ENCODE measurements at places on chromosomes 11 and 22. TPM values are rescaled to one million over a fixed set of nuclear protein-coding genes. Genes with fewer than 3 reads are reported as not detected.
A peak's percentile ranks its signal among the peaks of the same experiment; 100 is the strongest.

DNA sequence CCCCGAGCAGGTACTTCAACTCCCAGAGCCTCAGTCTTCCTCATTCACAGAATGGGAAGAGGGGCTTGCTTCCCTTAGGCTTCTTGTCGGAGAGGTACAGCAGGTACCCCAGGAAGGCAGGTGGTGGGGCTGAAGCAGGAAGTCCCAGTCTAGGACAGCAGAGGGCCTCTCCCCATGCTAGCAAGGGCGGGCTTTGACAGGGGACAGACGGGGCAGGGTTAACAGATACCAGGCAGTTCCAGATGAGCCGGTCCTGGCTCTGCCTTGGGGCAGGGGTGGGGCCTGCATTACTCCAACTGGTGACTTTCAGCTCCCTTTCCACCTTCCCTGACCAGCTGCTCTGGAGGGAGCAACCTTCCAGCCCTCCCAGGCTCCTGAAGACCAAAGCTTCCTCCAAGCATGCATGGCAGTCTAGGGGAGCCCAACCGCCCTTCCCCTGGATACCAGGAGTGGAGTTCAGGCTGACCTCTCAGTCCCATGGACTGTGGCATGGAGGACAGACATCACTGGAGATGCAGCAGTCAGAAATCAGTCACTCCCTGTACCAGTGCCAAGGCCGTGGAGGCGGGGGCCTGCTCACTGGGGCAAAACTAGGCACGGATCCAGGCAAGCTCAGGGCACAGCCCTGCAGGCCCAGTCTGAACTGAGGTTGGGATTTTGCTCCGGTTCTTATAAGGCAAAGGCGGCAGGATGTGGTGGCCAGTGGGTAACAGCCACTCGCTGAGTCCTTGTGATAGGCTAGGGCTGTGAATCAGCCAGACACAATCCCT lies 60.5 kb downstream of the NAT10 start:
- H3K27me3 ChIP-seq = no peaks in the 10 kb centered on the region
- H3K4me3 ChIP-seq = no peak overlapping the region
- no peak overlapping the region for H3K27ac ChIP-seq
- H3K36me3 ChIP-seq = peaks cover 18% of the 10 kb centered on the region

DNA sequence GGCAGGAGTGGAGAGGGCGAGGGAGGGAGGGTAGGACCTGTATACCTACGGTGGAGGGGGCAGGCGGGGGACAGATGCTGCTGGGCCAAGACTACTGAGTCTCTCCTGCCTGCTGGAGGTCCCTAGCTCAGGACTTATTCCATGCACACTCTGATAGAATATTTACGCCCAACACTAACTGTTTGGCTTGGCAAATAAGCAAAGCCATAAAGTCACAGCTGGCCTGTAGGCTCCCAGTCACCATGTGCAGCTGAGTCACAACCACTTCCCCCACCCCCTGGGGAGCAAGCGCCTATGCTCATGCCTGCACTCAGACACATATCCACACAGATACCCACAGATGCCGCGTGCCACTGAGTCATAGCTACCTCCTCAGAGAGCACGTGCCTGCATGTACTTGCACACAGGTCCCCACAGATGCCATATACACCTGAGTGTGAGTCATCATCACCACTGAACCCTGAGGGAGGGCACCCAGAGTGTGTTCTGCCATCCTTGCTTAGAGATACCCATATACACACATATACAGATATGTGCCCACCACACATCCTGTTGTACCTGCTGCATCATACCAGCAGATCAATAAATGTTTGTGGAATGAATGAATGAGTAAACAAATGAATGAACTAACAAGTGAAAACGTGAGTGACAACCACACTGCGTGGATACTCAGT lies 95.8 kb downstream of the SWAP70 start:
- H3K27me3 ChIP-seq = no peaks in the 10 kb centered on the region
- H3K27ac ChIP-seq = peak overlapping the region; percentile 88
- H3K4me1 ChIP-seq = peaks cover 25% of the 10 kb centered on the region
- H3K36me3 ChIP-seq = no peaks in the 10 kb centered on the region
- peak; percentile 99 for DNase-seq

- no peak for DNase-seq
- no peaks in the 10 kb centered on the region for H3K27me3 ChIP-seq
- peaks cover 63% of the 10 kb centered on the region for H3K36me3 ChIP-seq
These were observed 37.0 kb downstream of the CTTN start for GRCh38 chr11:70435361-70435760.

Gene TEX54
- total RNA-seq = not detected

DNA sequence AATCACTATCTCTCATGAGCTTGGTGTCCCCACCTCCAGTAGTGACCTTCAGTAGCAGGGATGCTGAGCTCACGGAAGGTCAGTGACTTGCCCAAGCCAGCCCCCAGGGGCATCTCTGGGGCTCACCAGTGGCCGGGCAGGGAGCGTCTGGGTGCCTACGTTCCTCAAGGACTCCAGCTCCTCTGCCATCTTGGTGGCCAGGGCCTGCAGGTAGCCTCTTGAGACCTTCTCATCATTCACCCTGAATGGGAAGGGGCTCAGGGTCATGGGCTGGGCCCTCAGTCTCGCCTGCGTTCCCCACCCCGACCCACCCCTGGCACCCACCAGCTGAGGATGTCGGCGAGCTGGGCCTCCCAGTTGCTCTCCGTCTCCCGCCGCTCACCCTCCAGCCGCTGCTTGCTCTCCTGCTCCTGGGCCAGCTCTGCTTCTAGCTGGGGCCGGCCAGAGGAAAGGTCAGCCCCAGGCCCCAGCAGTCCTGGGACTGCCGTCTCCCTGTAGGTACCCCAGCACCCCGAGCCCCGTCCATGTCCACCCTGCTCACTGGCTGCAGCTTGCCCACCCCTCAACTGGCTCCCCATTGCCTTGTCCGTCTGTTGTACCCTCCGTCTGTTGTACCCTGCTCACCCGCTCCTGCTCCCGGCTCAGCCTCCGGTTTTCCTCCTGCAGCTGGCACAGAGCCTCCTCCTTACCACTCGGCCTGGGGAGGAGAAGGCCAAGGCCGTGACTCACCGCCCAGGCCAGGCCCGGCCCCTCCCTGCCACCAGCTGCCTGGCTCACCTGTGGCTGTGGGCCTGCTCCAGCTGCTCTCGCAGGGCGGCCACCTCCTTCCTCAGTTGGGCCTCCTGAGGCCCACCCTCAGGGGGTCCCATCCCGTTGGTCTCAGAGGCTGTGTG lies 9.5 kb downstream of the CDC42BPG start:
- no peak overlapping the region for H3K27ac ChIP-seq
- no peaks in the 10 kb centered on the region for H3K4me1 ChIP-seq
- H3K27me3 ChIP-seq = no peaks in the 10 kb centered on the region
- no peaks in the 10 kb centered on the region for H3K36me3 ChIP-seq

- H3K4me3 ChIP-seq = no peak overlapping the region
- no peak overlapping the region for H3K27ac ChIP-seq
- H3K27me3 ChIP-seq = no peaks in the 10 kb centered on the region
- DNase-seq = no peak
These were observed 22.2 kb upstream of the NAP1L4 start for GRCh38 chr11:3014057-3014938.

- H3K4me1 ChIP-seq = peaks cover 2% of the 10 kb centered on the region
- H3K4me3 ChIP-seq = no peak overlapping the region
- H3K27ac ChIP-seq = no peak overlapping the region
- DNase-seq = no peak
These were observed 356.1 kb downstream of the RAB38 start for GRCh38 chr11:87819151-87819550.

- H3K4me3 ChIP-seq = no peak overlapping the region
- H3K36me3 ChIP-seq = no peaks in the 10 kb centered on the region
- no peak for DNase-seq
These were observed 16.9 kb downstream of the MYRF start for GRCh38 chr11:61769169-61769920.

DNA sequence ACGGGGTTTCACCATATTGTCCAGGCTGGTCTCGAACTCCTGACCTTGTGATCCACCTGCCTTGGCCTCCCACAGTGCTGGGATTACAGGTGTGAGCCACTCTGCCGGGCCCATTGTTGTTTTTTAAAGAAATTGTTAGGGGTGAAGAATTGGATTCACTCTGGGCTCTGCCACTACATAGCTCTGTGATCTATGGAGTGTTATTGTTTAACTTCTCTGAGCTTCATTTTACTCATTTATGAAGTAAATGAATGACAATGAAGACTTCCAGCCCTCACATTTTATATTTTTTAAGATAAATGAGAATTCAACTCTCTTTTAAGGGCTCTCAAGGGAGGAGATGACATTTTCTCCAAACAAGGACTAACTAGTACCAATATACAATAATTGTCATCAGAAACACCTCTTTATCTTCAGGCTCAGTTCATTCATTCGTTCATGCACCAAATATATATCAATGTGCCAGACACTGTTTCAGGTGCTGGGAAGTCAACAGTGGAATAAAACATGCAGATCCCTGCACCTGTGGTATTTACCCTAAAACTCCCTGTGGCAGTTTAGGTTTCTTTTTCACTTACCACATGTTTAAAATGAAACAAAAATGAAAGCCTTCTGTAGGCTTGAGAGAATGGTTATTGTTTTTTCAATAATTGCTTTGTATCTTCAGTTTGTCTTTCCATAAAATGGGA lies 23.5 kb upstream of the GRAMD1B start:
- H3K36me3 ChIP-seq = no peaks in the 10 kb centered on the region
- no peak overlapping the region for H3K4me3 ChIP-seq
- no peak overlapping the region for H3K27ac ChIP-seq
- DNase-seq = no peak
- H3K27me3 ChIP-seq = peaks cover 5% of the 10 kb centered on the region
- no peaks in the 10 kb centered on the region for H3K4me1 ChIP-seq

DNA sequence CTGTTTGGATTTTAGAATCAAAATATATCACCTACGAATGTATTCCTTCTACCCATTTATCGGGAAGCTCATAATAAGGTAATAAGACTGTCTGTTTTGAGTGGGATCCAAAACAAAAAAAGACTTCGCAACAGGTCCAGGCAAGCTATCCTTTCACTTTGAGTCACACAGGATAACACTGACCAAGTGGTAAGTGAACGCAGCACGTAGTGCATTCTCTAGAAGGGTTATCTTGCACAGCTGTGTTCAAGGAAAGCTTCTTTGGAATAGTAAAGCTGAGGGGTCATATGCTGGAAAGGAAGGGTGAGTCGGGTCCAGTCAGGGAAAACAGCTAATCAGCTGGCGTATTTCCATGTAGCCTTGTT lies 22.3 kb upstream of the NRGN start:
- no peaks in the 10 kb centered on the region for H3K36me3 ChIP-seq
- no peak for DNase-seq
- peak overlapping the region; percentile 65 for H3K27ac ChIP-seq
- no peaks in the 10 kb centered on the region for H3K27me3 ChIP-seq

- no peak for DNase-seq
- no peak overlapping the region for H3K27ac ChIP-seq
- no peaks in the 10 kb centered on the region for H3K27me3 ChIP-seq
These were observed 6.8 kb upstream of the TPBGL start for GRCh38 chr11:75233754-75234172.

Gene MS4A6E
- total RNA-seq = not detected

DNA sequence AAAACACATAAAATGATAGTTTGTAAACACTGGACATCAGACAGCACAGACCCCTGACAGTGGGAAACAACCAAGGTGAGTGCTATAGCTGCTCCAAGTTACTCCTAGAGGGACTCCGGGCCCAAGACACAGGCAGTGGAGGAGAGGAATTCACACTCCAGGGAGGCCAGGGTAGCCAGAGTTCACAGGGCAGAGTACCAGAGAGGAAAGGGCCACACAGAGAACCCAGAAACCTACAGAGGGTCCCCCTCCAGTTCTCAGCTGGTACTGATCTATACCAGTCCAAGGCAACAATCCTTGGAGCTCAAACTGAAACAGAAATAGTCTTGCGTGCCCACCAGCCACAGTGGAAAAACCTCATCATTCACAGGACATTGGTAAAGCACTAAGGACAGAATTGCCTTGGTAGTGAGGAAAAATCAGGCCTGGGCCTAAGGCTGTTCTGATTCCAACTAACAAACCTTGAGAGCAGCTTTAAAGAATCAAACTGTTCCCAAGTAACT lies 7.6 kb downstream of the VPS37C start:
- H3K27ac ChIP-seq = peak overlapping the region; percentile 88
- H3K4me1 ChIP-seq = peaks cover 11% of the 10 kb centered on the region
- H3K4me3 ChIP-seq = peak overlapping the region; percentile 16
- H3K36me3 ChIP-seq = no peaks in the 10 kb centered on the region

Gene OR5P2
- not detected for total RNA-seq

- H3K27me3 ChIP-seq = no peaks in the 10 kb centered on the region
- no peak for DNase-seq
- H3K36me3 ChIP-seq = no peaks in the 10 kb centered on the region
- no peak overlapping the region for H3K27ac ChIP-seq
- no peak overlapping the region for H3K4me3 ChIP-seq
These were observed 61.7 kb downstream of the ME3 start for GRCh38 chr11:86610559-86611341.

- H3K4me1 ChIP-seq = no peaks in the 10 kb centered on the region
- H3K4me3 ChIP-seq = no peak overlapping the region
- H3K36me3 ChIP-seq = peaks cover 23% of the 10 kb centered on the region
- no peak overlapping the region for H3K27ac ChIP-seq
- H3K27me3 ChIP-seq = no peaks in the 10 kb centered on the region
These were observed 9.4 kb downstream of the CHADL start for GRCh38 chr22:41231369-41231768.

- H3K27me3 ChIP-seq = no peaks in the 10 kb centered on the region
- DNase-seq = no peak
- H3K36me3 ChIP-seq = no peaks in the 10 kb centered on the region
- no peaks in the 10 kb centered on the region for H3K4me1 ChIP-seq
These were observed 10.7 kb upstream of the GSTP1 start for GRCh38 chr11:67572747-67573419.

Gene JHY
- 1.3 TPM for total RNA-seq

GRCh38 chr22:20531404-20532201 lies 24.2 kb downstream of the MED15 start:
- H3K27me3 ChIP-seq = no peaks in the 10 kb centered on the region
- peak overlapping the region; percentile 29 for H3K4me3 ChIP-seq
- peaks cover 44% of the 10 kb centered on the region for H3K4me1 ChIP-seq
- DNase-seq = peak; percentile 19

- no peak overlapping the region for H3K4me3 ChIP-seq
- no peak for DNase-seq
- no peaks in the 10 kb centered on the region for H3K36me3 ChIP-seq
- no peaks in the 10 kb centered on the region for H3K27me3 ChIP-seq
- no peak overlapping the region for H3K27ac ChIP-seq
- H3K4me1 ChIP-seq = no peaks in the 10 kb centered on the region
These were observed 368.7 kb upstream of the TENM4 start for GRCh38 chr11:79809487-79809886.

Gene UBQLNL
- not detected for total RNA-seq

DNA sequence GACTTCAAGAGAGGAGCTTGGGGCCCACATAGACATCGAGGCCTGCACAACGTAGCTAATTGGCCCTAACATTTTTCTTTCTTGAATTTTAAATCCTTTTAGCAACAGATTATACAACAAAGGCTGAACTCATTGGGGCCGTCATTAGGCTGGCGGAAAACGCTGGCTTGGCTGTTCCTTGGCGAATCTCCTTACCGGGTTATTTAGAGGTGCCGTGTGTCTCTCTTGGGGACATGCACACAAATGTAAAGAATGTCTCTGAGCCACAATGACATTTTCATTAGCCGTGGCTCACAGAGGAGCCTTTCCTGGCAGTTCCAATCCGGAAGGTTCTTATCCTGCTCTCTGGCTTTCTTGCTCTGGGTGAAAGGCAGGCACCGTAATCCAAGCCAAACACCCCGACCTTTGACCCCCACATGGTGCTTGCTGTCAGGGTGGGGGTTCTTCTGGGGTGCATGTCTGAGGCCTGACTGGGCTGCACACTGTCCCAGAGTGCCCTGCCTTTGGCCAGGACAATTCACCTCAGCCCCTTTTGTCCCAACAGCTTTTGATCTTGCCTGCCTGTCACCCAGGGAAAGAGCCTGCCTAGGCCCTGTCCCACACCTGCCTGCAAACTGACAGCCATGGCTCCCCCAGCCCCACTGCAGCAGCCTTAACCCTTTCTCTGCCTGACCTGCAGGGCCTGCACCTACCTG lies 9.2 kb upstream of the FGF3 start:
- no peak for DNase-seq
- H3K4me3 ChIP-seq = no peak overlapping the region
- H3K4me1 ChIP-seq = no peaks in the 10 kb centered on the region
- no peaks in the 10 kb centered on the region for H3K36me3 ChIP-seq
